ENCODE measurements at places on chromosomes 7 and 10.

- DNase-seq, result no peak
Measured at GRCh38 chr7:80589631-80590030, 48.8 kb upstream of the CD36 start.

DNA sequence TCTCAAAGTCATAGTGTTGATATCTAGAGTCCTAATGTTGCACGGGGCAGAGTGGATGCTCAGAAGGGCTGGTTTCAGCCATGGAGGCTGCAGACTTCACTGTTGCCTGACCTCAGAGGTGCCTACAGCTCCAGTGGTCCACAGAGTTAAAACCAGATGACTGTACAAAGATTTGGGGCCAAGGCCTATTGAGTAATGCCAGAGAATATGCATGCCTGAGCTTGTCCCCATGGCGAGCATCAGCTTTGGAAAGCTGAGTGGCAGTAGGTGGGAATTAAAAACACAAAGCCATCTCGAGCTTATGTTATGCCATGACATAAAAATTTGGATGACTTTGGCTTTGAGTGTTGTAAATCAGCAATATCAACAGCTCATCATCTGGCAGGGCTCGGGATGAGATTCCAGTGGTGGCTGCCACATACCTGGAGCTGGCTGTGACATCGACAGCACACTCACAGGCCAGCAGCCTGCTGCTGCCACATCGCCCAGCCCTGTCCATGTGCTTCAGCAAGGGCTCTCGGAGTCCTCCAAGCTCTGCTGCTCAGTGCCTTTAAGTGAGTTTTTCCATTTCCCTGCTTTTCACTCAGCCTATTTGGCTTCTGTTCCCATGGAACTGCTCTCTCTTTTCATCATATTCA lies 379.6 kb downstream of the TNS3 start:
- DNase-seq, result no peak

DNA sequence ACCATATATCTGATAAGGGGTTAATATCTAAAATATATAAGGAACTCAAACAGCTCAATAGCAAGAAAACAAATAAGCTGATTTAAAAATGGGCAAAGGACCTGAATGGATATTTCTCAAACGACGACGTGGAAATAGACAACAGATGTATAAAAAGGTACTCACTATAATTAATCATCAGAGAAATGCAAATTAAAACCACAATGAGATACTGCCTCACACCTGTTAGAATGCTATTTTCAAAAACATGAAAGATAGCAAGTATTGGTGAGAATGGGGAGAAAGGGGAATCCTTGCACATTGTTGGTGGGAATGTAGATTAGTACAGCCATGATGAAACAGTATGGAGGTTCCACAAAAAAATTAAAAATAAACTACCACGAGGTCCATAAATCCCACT lies 163.2 kb downstream of the DKK1 start:
- DNase-seq, result no peak

GRCh38 chr7:26071622-26072456 lies 80.2 kb upstream of the NFE2L3 start:
- DNase-seq, result no peak

- DNase-seq, result no peak
Measured at GRCh38 chr7:128389618-128390329, 20.0 kb downstream of the IMPDH1 start.

DNA sequence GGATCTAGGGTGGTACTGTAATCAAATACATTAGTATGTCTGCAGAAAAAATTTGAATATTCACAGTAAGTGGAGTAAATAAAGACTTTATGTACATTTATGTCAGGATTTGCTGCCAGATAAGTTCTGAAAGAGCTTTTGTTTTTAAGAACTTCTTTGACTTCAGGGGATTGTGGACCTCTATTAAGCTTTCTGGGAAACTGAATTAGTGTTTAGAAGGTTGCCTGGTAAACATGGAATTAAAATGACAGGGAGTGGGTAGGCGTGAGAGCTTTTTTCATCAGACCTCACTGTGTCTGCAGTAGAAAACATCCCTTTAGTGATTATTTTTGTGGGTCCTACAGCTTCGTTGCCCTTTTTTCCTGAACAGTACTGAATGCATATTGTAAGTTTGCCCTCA lies 15.7 kb downstream of the SDHAF3 start:
- DNase-seq, result no peak

DNA sequence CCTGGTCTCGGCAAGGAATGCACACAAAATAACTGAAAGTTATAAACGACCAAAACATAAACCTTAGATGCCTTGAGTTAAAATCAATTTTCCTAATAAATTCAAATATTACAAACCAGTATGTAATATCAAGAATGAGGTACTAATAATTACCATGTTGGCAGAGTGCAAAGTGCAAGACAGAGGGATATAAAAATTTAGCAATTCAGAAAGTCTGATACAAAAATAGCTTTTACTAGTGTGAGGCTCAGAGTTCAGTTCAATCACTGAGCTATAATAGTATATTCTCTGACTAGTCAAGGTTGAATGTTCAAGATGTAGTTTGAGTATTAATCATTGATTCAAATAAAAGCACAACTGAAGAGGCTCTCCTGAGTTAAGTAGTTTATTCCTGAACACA lies 4.8 kb upstream of the AUTS2 start:
- no peak for DNase-seq

GRCh38 chr7:97982647-97983046 lies 7.3 kb downstream of the OCM2 start:
- no peak for DNase-seq

GRCh38 chr10:125144206-125144605 lies 16.2 kb downstream of the CTBP2 start:
- no peak for DNase-seq

GRCh38 chr10:123995082-123995460 lies 98.3 kb downstream of the CHST15 start:
- DNase-seq, result no peak

DNA sequence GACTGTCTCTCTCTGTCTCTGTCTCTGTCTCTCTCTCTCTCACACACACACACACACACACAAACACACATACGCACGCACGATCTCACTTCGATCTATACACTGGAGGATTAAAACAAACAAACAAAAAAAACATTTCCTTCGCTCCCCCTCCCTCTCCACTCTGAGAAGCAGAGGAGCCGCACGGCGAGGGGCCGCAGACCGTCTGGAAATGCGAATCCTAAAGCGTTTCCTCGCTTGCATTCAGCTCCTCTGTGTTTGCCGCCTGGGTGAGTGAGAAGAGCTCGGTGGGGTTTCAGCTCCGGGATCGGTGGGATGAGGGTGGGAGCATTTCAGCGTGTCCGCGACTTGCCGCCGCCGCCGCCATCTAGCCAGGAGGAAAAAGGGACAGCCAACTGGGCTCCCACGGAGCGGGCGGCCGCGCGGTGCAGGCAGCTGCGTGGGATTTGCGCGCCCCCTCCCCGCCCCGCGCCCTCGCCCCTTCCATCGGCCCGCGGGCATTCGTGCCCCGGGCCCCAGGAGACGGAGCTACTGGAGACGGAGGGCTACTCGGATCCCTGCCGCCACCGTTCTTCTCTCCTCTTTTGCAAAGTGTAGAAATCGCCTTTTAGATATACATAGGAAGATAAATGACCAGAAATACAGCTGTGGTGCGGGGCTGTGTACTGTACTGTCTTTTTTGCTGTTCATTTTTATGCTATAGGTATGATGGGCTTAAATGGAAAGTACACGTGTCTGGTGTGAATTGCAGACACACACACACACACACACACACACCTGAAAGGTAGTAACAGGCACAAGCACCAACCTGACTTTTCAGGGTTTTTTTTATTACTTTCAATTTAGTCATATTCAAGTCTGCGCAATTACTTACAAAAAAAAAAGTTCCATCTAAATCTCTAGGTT lies 581 bp downstream of the PTPRZ1 start:
- DNase-seq, result no peak

GRCh38 chr7:28939844-28940544 lies 18.1 kb downstream of the TRIL start:
- no peak for DNase-seq

DNA sequence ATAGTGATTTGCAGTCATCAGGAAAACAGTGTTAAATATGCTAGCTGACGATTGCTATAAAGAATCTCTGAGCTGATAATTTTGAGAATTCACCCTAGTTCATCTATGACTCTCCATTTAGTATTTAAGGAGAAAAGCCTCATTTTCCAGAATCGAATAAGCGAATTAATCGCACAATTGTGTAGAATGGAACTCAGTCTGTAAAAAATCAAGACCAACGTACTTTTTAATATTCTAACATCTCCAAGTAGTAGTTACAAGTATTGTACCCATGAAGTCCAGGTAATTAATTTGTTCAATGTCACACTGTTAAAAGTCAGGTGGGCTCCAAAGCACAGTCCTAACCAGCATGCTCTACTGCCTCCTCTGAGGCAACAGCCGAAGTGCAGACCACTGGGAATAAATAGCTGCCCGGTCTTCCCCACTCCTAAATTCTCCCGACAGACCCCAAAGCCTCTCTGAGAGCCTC lies 380 bp upstream of the AGBL3 start:
- DNase-seq, result no peak

DNA sequence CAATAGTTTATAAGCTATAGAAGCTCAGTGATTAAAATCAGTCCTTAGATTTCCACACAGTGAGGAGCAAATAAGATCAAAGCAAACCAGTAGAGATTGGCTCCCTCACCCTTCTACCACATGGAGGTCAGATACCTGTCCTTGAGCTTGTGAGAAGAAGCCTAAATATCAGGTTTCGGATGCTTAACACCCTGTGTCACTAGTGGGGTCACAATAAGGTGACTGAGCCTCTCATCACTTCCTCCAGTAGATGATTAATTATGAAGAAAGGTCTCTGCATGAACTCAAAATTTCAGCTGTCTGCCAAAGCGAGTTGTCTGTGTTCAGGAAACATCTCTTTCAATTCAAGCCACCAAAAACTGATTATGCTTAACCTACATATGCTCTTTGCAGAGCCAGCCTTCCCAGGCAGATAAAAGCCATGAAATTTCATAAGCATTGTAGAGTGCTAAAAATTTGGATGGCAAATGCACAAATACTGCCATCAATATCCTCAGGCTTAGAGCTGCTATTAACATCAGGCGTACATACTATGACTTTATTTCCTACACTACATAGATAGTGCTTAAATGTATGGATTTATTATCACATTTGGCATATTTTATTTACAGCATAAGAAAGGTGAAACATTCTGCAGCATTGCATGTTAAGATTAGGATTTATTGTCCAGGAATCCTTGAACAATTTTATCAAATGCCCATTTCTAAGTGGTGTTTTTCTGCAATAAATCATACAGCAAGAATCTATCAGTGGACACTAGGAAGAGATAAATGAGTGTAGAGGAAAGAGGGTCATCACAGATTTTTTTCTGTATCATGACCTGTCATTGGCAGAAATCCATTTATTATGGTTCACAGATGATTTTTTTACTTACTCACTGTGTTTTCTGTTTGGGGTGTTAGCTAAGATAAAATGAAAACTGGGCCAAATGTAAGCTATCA lies 285.1 kb upstream of the SP8 start:
- no peak for DNase-seq

- no peak for DNase-seq
Measured at GRCh38 chr7:27154901-27155815, 1.3 kb downstream of the HOXA7 start.

DNA sequence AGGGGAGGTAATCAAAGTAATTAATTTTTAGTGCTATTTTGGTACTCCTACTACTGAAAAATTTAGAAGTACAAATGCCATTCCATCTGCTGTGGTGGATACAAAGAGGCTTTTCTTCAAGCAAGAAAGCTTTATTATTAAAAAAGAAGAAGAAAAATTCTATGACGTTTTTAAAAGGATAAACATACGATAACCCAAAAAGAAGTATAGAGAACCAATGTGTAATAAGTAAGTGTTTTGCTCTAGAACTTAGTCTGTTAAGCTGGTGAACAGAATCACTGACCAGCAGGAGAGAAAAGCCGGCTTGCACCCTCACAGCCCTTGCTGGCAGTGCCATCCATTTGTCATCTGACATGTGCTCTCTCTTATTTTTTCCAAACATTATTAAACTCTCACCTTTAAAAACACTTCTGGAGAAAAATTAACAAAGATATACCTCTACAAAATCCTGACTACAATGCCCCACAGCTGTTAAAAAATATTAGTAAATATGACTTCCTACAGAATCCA lies 81.5 kb downstream of the SRPK2 start:
- no peak for DNase-seq

DNA sequence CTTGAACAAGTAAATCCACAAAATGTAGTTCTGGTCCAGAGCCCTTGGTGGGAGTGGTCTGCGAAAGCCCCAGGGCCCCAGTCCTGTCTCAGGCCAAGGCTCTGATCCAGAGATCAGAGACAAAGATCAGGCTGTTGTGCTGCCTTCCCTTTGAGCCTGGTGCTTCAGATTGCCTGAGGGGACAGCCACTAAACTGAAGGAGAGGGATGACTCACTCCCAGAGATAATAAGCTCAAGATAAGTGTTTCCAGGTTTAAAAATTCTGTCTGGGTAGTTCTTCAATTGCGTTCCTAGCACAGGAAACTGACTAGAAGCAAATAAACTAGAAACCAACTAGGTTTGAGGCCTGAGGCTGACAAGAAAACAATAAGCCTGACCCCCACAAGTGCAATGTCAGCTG lies 190.2 kb downstream of the RAMP3 start:
- DNase-seq, result no peak

GRCh38 chr10:42488416-42488815 lies 150.0 kb downstream of the ZNF33B start:
- DNase-seq, result no peak

DNA sequence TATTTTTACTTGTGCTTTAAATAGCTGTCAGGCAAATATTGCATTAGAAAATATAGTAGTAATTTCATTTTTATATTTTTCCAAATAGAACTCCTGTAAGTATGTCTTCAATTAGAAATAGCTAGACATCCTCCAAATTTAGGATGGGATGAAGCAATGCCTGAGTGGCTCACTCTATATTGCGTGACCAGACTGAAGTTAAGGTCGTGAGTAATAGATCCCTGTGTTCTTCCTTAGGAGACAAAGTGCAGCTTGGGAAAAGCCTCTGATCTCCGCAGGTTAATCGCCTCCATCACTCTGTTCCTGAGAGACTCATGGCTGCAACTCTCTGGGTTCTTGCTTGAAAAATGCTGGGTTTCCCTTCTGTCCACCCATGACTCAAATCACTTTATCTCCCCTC lies 484.8 kb upstream of the ANKRD30A start:
- no peak for DNase-seq

GRCh38 chr10:131998845-131999681 lies 17.3 kb upstream of the BNIP3 start:
- DNase-seq, result no peak

- no peak for DNase-seq
Measured at GRCh38 chr7:119908948-119909347, 364.0 kb upstream of the KCND2 start.

DNA sequence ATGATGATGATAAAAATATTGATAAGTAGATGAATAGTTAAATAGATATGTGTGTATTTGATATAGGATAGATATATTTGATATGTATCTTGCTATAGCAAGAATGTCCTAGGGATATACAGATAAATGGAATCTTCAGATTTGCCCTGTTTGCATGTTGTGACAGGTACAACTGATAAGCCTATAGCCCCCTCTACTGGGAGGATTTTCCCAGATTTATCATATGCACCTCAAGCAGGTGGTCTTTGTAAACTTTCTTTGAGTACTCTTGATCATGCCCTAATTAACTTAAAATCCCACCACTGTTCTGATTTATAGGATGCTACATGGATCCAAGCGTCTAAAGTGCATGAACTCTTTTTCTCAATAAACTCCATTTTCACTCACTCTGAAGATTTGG lies 1050.7 kb downstream of the SORCS3 start:
- no peak for DNase-seq

Data from D721Med (cell line).